ENCODE measurements at places on chromosomes 3 and 15. TPM values are rescaled to one million over a fixed set of nuclear protein-coding genes. Genes with fewer than 3 reads are reported as not detected.

The OSTN gene
- 31.9 TPM for total RNA-seq

DNA sequence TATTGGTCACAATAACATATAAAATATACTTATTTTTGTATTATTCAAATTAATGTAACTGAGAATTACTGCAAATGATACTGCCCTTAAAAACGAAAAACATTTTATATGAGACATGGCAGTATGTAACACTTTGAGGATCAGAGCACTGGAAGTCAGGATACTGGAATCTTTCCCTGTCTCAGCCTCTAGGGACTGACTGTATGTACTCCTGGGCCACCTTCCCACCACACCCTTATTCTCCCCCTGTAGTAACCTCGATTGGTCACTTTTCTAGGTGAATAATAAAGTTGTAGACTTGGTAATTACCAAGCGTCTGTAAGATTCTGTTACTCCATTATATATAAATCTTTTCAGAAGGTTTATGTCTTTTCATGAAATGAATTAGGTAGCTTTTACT, 43.0 kb downstream of the LRRC49 start:
- H3K36me3 ChIP-seq, result no peaks in the 10 kb centered on the region
- H3K27me3 ChIP-seq, result no peaks in the 10 kb centered on the region
- no peaks in the 10 kb centered on the region for H3K4me1 ChIP-seq
- no peak overlapping the region for H3K4me3 ChIP-seq

GRCh38 chr3:4895838-4896237, 83.4 kb upstream of the BHLHE40 start:
- peak; percentile 3 for DNase-seq
- no peak overlapping the region for H3K4me3 ChIP-seq
- H3K36me3 ChIP-seq, result no peaks in the 10 kb centered on the region
- no peak overlapping the region for H3K27ac ChIP-seq
- no peaks in the 10 kb centered on the region for H3K27me3 ChIP-seq

- no peak overlapping the region for H3K4me3 ChIP-seq
- peak; percentile 87 for DNase-seq
- no peaks in the 10 kb centered on the region for H3K36me3 ChIP-seq
These were observed 92.6 kb upstream of the ZBTB20 start for GRCh38 chr3:115239717-115240116.

GRCh38 chr15:63109920-63110319, 11.7 kb upstream of the LACTB start:
- peaks cover 6% of the 10 kb centered on the region for H3K4me1 ChIP-seq
- no peaks in the 10 kb centered on the region for H3K27me3 ChIP-seq
- DNase-seq, result peak; percentile 71
- H3K4me3 ChIP-seq, result no peak overlapping the region
- no peak overlapping the region for H3K27ac ChIP-seq

DNA sequence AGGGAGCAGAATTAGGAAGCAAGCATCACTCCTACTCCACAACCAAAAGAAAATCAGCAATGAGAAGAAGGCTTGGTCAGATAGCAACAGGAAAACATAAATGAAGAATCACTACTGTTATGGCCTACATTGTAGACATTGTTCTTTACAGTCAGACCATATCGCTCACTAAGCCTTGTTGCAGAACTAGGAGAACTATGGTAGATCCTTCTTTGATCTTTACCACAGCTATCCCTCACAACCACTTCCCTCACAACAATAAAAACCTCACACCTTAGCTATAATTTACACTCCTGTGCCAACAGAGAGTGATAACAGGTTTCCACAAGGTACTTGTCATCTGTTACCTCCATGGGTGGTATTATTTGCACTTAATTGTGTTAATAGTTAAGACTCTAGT, 126.6 kb downstream of the WDR76 start:
- no peak for DNase-seq
- no peaks in the 10 kb centered on the region for H3K27me3 ChIP-seq
- peaks cover 8% of the 10 kb centered on the region for H3K4me1 ChIP-seq
- H3K27ac ChIP-seq, result no peak overlapping the region
- no peak overlapping the region for H3K4me3 ChIP-seq
- H3K36me3 ChIP-seq, result no peaks in the 10 kb centered on the region

DNA sequence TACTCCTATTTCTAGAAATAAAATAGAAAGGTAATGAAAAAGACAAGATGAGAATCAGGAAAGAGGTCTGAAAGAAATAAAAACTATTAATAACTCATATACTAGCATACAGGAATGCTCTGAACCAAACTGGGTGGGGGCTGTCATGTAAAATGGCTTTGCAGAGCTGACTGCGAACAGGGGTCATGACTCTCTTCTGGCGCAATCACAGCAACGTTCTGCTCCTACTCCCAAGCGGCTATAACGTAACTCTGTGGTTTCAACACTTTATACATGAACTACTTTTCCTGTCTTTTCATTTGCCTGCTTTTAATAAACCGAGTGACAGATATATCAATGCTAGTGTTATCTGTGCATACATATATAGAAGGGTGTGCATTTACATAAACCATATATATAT, 116.7 kb downstream of the DLG1 start:
- H3K27me3 ChIP-seq, result no peaks in the 10 kb centered on the region
- H3K4me3 ChIP-seq, result no peak overlapping the region
- H3K4me1 ChIP-seq, result peaks cover 3% of the 10 kb centered on the region
- DNase-seq, result peak; percentile 96

GRCh38 chr15:70541511-70541910, 221.8 kb downstream of the UACA start:
- peaks cover 23% of the 10 kb centered on the region for H3K27me3 ChIP-seq
- DNase-seq, result no peak
- H3K36me3 ChIP-seq, result no peaks in the 10 kb centered on the region
- no peak overlapping the region for H3K27ac ChIP-seq

GRCh38 chr3:100880845-100881244, 112.4 kb downstream of the ABI3BP start:
- H3K4me3 ChIP-seq, result no peak overlapping the region
- no peaks in the 10 kb centered on the region for H3K36me3 ChIP-seq
- peaks cover 3% of the 10 kb centered on the region for H3K4me1 ChIP-seq
- H3K27me3 ChIP-seq, result no peaks in the 10 kb centered on the region

The CLSTN2 gene
- total RNA-seq, result under 0.01 TPM

DNA sequence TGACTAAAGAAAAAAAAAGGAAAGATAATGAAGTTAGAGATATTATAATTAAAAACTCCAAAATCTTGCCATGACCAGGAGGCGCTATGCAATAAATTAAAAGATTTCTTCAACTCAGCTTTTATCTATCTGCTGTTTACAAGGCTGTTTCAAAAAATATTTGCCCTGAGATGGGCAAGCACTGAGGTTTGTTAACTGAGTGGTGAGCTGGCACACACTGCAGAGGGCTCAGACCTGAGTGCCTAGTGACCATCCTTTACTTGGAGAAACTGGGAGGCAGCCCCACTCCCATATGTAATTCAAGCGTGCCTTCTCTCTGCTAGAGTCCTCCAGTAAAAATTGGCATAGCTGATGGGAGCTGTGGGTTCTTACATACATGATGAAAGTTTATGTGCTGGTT, 198.7 kb upstream of the TBC1D5 start:
- H3K27ac ChIP-seq, result no peak overlapping the region
- H3K36me3 ChIP-seq, result no peaks in the 10 kb centered on the region
- no peaks in the 10 kb centered on the region for H3K27me3 ChIP-seq
- no peak for DNase-seq

- H3K27me3 ChIP-seq, result no peaks in the 10 kb centered on the region
- peak overlapping the region; percentile 52 for H3K27ac ChIP-seq
- DNase-seq, result peak; percentile 95
- H3K4me3 ChIP-seq, result no peak overlapping the region
These were observed 18.5 kb upstream of the LMCD1 start for GRCh38 chr3:8482960-8483665.

GRCh38 chr15:56957812-56958406, 39.5 kb downstream of the TCF12 start:
- H3K27me3 ChIP-seq, result no peaks in the 10 kb centered on the region
- no peak overlapping the region for H3K4me3 ChIP-seq
- DNase-seq, result peak; percentile 23
- no peaks in the 10 kb centered on the region for H3K4me1 ChIP-seq
- no peak overlapping the region for H3K27ac ChIP-seq

- no peak overlapping the region for H3K27ac ChIP-seq
- no peaks in the 10 kb centered on the region for H3K4me1 ChIP-seq
- H3K4me3 ChIP-seq, result no peak overlapping the region
- H3K36me3 ChIP-seq, result no peaks in the 10 kb centered on the region
These were observed 184.6 kb downstream of the GOLGA6L6 start for GRCh38 chr15:20356911-20357480.

- H3K27ac ChIP-seq, result no peak overlapping the region
- H3K27me3 ChIP-seq, result no peaks in the 10 kb centered on the region
- DNase-seq, result peak; percentile 42
These were observed 65.2 kb upstream of the TRA2B start for GRCh38 chr3:186002884-186003472.

The PLA2G4D gene
- total RNA-seq, result not detected

GRCh38 chr3:24291646-24292045, 203.0 kb downstream of the THRB start:
- DNase-seq, result no peak
- H3K4me1 ChIP-seq, result no peaks in the 10 kb centered on the region
- H3K27ac ChIP-seq, result no peak overlapping the region
- H3K27me3 ChIP-seq, result no peaks in the 10 kb centered on the region
- H3K4me3 ChIP-seq, result no peak overlapping the region
- H3K36me3 ChIP-seq, result no peaks in the 10 kb centered on the region

The LRRC2 gene
- total RNA-seq, result 0.77 TPM

GRCh38 chr15:70091726-70092463, 5.8 kb downstream of the TLE3 start:
- DNase-seq, result peak; percentile 73
- no peaks in the 10 kb centered on the region for H3K27me3 ChIP-seq
- H3K27ac ChIP-seq, result no peak overlapping the region

- no peak overlapping the region for H3K4me3 ChIP-seq
- H3K27ac ChIP-seq, result no peak overlapping the region
- peaks cover 6% of the 10 kb centered on the region for H3K27me3 ChIP-seq
- no peaks in the 10 kb centered on the region for H3K4me1 ChIP-seq
- no peak for DNase-seq
These were observed 90.7 kb upstream of the HES1 start for GRCh38 chr3:194045289-194045688.

- H3K27ac ChIP-seq, result no peak overlapping the region
- no peaks in the 10 kb centered on the region for H3K27me3 ChIP-seq
- H3K36me3 ChIP-seq, result no peaks in the 10 kb centered on the region
- no peak for DNase-seq
- peaks cover 2% of the 10 kb centered on the region for H3K4me1 ChIP-seq
These were observed 232.2 kb downstream of the PTPRG start for GRCh38 chr3:61793521-61793920.

The HAPLN3 gene
- total RNA-seq, result 2.8 TPM

- peaks cover 9% of the 10 kb centered on the region for H3K4me1 ChIP-seq
- H3K27ac ChIP-seq, result no peak overlapping the region
- H3K27me3 ChIP-seq, result no peaks in the 10 kb centered on the region
- peak; percentile 79 for DNase-seq
These were observed 16.9 kb downstream of the TGFBR2 start for GRCh38 chr3:30623351-30623750.

DNA sequence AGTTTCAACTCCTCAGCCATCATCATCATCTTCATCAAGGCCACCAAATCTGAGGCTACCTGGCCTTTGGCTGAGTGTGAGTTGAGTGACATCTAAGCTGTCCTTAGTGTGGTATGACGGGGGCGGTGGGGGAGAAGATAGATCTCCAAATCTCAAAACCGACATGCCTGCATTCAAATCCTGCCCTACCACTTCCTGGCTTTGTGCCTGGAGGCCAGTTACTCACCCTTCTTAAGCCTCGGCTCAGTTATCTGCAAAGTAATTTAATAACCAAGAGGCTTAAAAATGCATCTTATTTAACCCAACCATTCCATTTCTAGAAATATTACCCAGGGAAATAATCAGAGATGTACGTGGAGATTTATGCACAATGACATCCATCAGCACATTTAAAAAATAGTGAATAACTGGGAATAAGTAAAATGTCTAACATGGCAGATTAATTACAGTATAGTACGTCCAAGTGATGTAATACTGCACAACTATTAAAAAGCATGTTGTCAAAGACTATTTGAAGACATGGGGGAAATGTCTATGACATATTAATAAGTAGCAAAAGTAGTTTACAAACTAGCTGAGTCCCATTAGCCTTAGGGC, 167.4 kb downstream of the NTRK3 start:
- H3K27me3 ChIP-seq, result no peaks in the 10 kb centered on the region
- H3K4me1 ChIP-seq, result no peaks in the 10 kb centered on the region
- no peaks in the 10 kb centered on the region for H3K36me3 ChIP-seq
- no peak overlapping the region for H3K4me3 ChIP-seq
- H3K27ac ChIP-seq, result no peak overlapping the region
- DNase-seq, result peak; percentile 69

The NMNAT3 gene
- 2.8 TPM for total RNA-seq

The GP9 gene
- total RNA-seq, result not detected

DNA sequence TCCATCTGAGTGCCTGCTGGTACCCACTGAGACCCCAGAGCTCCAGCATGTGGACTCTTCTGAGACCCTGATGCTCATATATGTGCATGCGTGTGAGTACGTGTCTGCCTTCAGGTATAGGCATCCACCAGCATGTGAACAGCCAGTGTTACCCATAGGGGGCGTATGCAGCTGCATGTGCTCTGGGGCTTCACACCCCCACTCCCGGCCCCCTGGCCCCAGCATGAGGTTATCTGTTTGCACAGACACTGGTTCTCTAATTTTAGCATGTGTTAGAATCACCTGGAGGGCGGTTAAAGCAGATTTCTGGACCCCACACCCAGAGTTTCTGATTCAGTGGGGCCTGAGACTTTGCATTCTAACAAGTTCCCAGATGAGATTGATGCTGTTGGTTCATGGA, 824 bp upstream of the CILP start:
- no peaks in the 10 kb centered on the region for H3K4me1 ChIP-seq
- no peaks in the 10 kb centered on the region for H3K36me3 ChIP-seq
- H3K27me3 ChIP-seq, result peaks cover 10% of the 10 kb centered on the region

The TRPM7 gene
- total RNA-seq, result 62.9 TPM

The KBTBD13 gene
- not detected for total RNA-seq

The GPR27 gene
- total RNA-seq, result under 0.01 TPM

- H3K4me3 ChIP-seq, result no peak overlapping the region
- peaks cover 2% of the 10 kb centered on the region for H3K4me1 ChIP-seq
- peaks cover 6% of the 10 kb centered on the region for H3K36me3 ChIP-seq
- no peak overlapping the region for H3K27ac ChIP-seq
- no peak for DNase-seq
These were observed 31.6 kb downstream of the ANP32A start for GRCh38 chr15:68789091-68789490.

GRCh38 chr3:22748453-22749045, 454.6 kb upstream of the UBE2E2 start:
- H3K4me1 ChIP-seq, result no peaks in the 10 kb centered on the region
- no peak for DNase-seq
- no peak overlapping the region for H3K27ac ChIP-seq
- H3K4me3 ChIP-seq, result no peak overlapping the region

- no peak overlapping the region for H3K27ac ChIP-seq
- peak; percentile 82 for DNase-seq
- peaks cover 3% of the 10 kb centered on the region for H3K4me1 ChIP-seq
- H3K4me3 ChIP-seq, result no peak overlapping the region
- no peaks in the 10 kb centered on the region for H3K27me3 ChIP-seq
These were observed 89.7 kb downstream of the LIPC start for GRCh38 chr15:58521293-58521991.

The KCNMB3 gene
- total RNA-seq, result 1.5 TPM

Measured in fibroblast of lung (primary cell).